NCI-H1105 treated with DMSO at 0.1 percent for 48 hours (cell line): ENCODE measurements at places on chromosomes 6 and 20.

- DNase-seq = no peak
These were observed 6.2 kb downstream of the SNAP91 start for GRCh38 chr6:83702749-83703148.

GRCh38 chr6:139534472-139535115, 160.1 kb upstream of the CITED2 start:
- no peak for DNase-seq

- no peak for DNase-seq
These were observed 99.5 kb downstream of the ANKRD60 start for GRCh38 chr20:58128635-58129625.

GRCh38 chr20:51710361-51710894, 57.8 kb downstream of the ATP9A start:
- DNase-seq = no peak

GRCh38 chr20:43590036-43590391, 723 bp upstream of the IFT52 start:
- peak; percentile 56 for DNase-seq

GRCh38 chr6:34938268-34938667, 49.2 kb downstream of the ANKS1A start:
- no peak for DNase-seq

DNA sequence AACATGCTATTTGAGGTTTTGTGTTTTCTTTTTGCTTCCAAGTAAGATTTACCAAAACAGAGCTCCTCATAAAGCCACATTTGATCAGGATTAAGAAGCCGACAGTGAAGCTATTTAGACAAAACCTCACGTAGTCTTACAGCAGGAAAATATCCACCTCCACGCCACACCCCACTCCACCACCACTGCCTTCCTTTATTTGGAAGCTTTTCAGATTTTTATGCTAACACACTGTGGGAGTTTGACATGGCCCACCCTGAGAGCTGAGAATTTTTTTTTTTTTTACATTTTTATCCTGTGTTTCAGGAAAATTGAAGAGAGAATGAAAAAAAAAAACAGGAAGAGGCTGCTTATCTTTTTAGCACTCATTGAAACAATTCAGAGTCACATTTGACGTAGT, 104.8 kb upstream of the MC3R start:
- no peak for DNase-seq

DNA sequence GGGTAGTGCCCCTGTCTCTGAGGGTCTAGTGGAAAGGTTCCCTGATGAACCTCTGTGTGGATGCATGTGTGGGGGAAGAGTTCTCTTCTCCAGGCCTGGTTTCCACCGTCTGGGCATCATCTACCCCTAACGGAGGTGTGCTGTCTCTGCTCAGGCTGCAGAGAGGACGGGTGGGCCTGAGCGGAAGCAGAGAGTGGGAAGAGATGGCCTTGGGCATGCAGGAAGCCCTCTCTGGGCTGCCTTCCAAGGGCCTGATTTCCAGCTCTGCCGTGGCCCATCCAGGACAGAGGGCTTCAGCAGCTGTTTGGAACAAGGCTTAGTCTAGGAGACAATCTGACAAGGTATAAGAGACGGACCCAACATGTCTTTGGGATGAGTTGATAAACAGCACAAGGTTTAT, 220.1 kb upstream of the DTNBP1 start:
- no peak for DNase-seq

GRCh38 chr20:13700761-13701160, 62.0 kb upstream of the TASP1 start:
- DNase-seq = no peak

DNA sequence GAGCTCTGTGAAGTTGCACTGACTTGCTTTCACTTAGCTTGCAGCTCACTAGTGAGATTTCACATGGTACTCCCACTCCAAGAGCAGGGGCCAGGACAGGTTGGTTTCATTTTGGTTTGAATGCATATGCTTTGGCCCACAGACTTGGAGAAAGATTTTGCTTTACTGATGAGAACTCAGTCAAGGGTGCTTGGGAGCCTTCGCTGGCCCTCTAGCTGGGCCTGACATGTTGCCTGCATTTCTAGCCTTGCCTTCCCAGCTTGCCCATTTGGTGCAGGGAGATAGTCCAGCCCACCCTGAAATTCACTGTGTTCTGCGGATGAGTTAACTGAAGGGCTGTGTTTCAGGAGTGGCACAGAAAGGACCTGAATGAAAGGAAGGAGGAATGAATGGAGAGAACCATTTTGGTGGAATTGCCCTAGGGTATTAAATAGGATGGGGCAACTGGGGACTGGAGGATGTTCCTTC, 1.9 kb downstream of the SGK1 start:
- no peak for DNase-seq

DNA sequence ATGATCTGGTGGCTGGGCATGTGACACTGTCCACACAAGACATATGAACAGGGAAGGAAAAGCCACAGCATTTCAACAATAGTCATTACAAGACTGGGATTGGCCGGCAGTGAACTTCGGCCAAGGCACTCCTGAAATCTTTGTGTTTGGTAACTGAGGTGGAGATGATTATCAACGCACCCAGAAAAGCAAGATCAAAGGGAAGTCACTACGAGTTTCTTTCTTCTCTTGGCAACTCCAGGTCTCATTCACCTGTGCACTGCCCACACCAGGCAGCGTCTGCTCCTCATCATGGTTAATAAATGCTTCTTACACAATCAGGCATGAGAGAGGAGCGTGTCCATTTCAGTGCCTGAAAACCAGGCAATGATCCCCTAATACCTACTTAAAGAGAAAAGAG, 20.5 kb upstream of the FOXC1 start:
- no peak for DNase-seq

DNA sequence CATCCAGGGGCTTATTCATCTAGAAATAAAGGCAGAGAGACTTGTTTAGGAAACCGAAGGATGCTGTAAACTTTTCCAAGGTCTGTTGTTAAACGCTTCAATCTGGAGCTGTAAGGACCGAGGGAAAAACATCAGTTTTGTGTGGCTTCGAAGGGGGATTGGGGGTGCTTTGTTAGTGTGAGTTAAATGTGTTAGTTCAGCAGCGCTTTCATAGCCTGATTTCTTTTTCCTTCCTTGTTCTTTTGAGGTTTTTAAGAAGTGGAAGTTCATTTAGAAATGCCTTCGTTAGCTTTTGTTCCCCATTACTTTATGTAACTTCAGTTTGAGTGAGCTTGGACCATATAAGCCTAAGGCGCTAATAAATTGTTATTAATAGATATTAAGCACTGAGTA, 1.5 kb downstream of the ANKS1A start:
- no peak for DNase-seq

DNA sequence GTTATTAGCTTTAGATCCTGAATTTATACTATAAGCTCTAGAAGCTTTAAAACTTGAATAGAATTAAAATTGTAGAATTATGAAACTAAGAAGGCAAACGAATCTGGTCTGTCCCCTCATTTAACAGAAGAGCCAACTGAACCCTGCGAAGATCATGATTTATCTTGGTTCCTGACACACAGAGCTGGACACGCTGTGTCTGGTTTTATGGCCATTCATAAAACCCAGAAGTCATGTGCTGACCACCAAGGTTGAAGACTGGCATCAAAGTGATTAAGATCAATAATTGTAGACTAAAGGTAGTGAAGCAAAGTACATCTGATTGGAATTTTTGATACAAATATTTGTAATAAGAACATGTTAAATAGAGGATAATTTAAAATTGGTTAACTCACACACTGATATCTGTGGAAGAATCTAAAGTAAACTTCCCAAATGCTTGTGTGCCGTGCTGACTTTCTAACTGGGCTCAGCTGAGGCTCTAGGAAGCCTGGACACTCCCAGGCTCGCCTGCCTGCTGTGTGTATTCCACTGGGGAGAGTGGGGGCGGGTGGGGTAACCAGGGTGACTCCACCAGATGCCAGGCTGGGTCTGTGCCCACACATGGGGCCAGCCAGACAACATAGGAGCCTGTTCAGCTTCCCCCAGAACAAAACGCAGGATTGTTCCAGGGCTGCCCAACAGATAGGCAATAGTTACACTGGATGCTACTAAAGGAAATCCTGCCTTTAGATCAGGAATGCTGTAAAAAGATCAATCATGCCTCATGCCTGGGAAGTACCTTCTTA, 42.1 kb upstream of the SLC22A3 start:
- DNase-seq = no peak

- no peak for DNase-seq
These were observed 7.5 kb downstream of the DEF6 start for GRCh38 chr6:35305117-35305516.

- DNase-seq = peak; percentile 38
These were observed 60.7 kb downstream of the DTNBP1 start for GRCh38 chr6:15602154-15602553.

GRCh38 chr6:89008001-89008814, 44.8 kb upstream of the RNGTT start:
- no peak for DNase-seq

GRCh38 chr6:43780293-43780692, 10.3 kb downstream of the VEGFA start:
- DNase-seq = no peak

GRCh38 chr20:35006009-35006408, 50.3 kb downstream of the MYH7B start:
- no peak for DNase-seq

GRCh38 chr20:3889489-3890397, 556 bp downstream of the PANK2 start:
- peak; percentile 38 for DNase-seq

GRCh38 chr6:118350881-118351430, 197.1 kb upstream of the PLN start:
- peak; percentile 84 for DNase-seq

DNA sequence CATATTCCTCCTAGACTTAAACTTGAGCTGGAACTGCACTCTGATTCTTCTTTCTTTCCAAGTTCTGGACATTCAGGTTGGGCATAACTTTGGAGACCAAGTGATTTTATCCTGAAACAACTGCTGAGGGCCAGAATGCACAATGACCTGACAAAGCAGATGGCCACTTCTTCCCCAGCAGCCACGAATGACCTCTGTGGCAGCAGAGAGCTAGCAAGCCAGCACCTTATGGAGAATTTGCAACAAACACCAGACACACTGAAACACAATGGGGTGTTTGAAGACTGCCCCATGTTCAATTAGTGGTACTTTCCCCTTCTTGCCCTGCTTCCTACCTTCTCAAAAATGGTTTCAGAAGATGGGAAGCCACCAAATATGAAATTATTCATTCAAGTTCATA, 4.2 kb upstream of the TENT5A start:
- no peak for DNase-seq

DNA sequence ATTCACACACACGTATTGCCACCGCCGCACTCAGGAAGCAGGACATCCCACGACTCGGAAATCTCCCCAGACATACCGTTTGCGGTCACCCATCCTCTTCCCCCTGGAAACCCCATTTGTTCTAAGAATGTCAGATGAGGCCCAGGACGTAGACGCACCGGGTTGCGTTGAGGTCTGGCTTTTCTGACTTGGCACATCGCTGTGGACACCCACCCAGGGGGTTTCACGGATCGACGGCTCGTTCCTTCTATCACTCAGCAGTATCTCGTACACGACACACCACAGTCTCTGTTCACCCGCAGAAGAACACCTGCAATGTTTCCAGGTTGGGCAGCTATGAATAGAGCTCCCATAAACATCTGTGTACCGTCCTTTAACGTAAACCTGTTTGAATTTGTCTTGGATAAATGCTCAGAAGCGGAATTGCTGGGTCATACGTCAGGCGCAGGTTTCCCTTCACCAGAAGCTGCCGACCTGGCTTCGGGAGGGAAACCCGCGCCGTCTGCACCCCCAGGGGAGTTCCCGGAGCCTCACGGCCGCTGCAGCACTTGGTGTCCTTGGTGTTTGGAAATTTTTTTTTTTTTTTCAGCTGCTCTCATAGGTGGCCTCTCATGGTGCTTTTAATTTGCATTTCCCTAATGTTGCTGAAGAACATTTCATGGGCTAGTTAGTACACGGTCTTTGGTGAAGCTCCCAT, 9.3 kb upstream of the EEF1A2 start:
- DNase-seq = no peak

- no peak for DNase-seq
These were observed 108.7 kb downstream of the FYN start for GRCh38 chr6:111764238-111765175.

DNA sequence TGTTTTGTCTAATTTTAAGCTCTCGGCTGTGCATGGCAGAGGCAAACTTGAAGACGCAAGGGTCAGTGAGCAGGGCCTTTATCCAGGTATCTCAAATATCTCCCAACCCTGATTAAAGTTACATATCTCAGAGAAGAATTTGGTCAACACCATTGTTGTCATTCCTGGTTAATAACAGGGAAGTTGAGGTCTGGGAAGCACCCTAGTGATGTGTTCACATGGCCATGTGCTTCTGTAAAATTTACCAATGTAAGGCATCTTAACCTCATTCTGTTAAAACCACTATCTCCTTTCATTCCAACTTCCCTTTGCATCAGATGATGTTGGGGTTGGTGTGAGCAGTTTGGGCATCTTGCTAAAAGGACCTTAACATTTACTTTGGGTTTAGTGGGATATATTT, 4.0 kb upstream of the FAM110A start:
- no peak for DNase-seq

DNA sequence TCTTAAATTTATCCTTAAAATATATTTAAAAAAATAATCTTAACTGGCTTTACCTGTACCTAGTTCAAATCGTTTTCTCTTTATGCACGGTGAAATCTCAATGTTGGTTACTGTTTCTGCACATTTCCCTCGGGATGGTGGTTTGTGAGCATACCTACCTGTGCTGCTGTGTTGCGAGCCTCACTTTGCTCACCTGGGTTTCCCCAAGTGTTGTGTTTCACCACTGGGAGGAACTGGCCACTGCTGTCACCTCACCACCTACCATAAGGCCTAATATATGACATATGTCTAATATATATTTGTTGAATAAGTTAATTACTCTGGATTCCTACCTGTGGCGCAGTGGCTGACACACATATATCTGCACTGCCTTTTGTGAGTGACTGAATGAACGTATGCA, 493.5 kb upstream of the FLRT3 start:
- no peak for DNase-seq

DNA sequence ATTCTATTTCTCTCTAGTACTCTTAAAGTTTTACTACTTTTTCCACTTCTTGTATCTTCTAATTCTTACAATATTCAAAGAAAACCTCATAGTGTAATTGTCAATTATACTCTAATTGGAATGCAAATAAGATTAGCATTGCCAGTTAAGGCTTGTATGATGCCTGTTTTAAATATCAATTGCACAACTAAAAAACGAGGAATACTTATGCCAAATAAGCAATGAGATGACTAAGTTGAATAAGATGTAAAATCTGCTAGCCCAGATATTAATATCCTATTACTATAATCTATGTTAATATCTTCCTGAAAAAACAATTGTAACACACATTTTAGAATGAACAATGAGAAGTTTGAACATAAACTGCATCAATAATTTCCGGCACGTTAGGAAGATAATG, 13.3 kb upstream of the AKAP7 start:
- no peak for DNase-seq

DNA sequence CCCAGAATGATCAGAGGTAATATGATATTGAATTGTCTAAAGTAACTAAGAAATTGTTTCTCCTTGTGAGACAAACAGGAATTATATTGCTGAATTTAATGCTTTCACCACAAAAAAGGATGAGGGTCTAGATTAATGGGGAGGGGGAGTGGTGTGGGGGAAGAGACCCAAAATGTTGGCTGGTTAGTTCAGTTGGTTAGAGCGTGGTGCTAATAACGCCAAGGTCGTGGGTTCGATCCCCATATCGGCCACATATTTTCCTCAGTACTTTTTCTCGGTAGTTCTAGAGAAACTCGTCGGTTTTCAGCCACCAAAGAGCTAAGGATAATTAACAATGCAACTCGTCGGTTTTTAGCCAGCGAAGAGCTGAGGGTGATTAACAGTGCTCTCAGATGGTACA, 26.3 kb downstream of the PRSS16 start:
- DNase-seq = no peak

GRCh38 chr6:105322499-105323225, 80.2 kb downstream of the PREP start:
- DNase-seq = no peak

GRCh38 chr6:105562027-105562426, 159.1 kb upstream of the PREP start:
- no peak for DNase-seq
